Tongue (tissue), 3 donors: ENCODE measurements at places on chromosomes 5 and 9. TPM values are rescaled to one million over a fixed set of nuclear protein-coding genes. Genes with fewer than 3 reads are reported as not detected.

GLDC gene
- 1.6 TPM for total RNA-seq

HRCT1 gene
- total RNA-seq, result not detected

- DNase-seq, result no peak
Observed at GRCh38 chr9:104608336-104608735, 2.9 kb upstream of the OR13C2 start.

MRPS27 gene
- 59.3 TPM for total RNA-seq
